Activated T-cell treated with anti-CD3 and anti-CD28 coated beads, Interleukin-2, amount 50 U/mL, for 72 hours (primary cell): ENCODE measurements at places on chromosomes 5 and 9.

DNA sequence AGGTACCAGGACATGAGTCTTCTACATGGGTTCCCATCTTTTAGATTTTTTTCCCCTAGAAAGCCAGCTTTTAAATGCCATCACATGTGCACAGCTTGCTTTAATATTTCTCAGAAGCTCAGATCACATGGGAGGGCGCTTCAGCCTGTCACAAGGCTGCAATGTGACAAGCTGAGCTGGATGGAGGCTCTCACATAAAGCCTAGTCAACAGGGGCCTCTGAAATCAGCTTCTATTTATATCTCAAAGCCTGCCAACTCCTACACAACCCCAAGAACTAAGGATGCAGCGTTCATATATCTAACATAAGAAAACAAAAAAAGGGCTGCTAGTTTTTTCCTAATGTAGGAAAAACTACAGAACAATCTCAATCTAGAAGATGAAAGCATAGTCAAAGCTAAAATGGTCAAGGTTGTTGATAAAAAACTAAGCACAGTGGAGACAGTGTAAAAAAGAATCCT, 2.3 kb downstream of the ZFAND5 start:
- peak; percentile 50 for DNase-seq

DNA sequence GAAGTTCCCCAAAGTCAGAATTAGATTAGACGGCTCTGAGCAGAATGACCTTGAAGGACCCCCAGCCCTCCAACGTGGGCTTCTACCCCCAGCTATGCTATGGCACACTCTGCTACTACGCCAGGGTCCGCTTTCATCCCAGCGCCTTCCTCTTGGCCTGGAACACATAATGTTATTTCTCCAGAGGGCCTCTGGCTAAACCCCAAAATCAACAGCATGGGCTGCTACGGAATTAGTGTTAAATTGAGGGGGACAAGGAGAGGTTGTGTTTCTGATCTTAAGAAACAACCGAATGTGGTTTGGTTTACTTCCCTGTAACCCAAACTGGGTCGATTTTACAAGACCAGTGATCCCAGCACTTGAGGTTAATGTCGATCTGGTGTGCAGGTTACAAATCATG, 97.1 kb downstream of the ZNF618 start:
- no peak for DNase-seq

DNA sequence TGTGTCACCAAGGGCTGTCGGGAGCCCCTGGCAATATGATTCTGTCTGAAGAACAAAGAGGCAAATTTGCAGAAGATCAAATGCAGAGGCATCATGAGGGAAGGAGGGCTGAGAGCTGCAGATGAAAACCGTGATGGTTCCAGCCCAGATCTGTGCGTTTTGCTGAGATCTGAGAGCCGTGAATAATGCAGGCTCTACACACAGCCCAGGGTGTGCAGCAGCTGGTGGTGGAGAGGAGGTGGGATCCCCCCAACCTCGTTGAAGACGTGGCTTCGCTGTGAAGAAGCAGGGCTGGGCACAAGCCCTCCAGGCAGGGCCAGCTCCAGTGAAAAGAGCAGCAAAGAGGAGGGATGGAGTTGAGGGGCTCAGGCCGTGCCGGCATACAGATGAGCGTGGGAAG, 75.5 kb downstream of the TSPAN17 start:
- no peak for DNase-seq

- DNase-seq = peak; percentile 55
Measured at GRCh38 chr9:93577078-93577974, 942 bp downstream of the PHF2 start.

- DNase-seq = no peak
Measured at GRCh38 chr9:17166346-17166745, 31.5 kb downstream of the CNTLN start.

DNA sequence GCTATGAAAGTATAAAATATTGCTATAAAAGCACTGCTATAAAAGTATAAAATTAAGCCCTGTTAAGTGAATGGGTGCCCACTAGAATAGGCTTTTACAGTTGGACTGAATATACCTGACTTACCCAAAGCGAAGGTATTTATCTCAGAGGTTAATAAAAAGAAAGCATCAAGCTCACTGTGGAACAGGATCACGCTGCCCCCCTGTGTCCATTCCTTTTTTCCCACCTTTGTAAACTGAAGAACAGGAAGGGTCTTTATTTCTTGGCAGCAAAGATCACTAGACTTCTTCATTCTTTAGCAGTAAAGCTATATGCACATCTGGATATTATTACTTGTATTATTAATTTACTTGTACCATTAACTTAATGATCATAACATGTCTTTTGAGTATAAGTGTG, 22.1 kb upstream of the PLPP6 start:
- DNase-seq = peak; percentile 45

- DNase-seq = no peak
Measured at GRCh38 chr5:173953528-173954090, 35.4 kb upstream of the C5orf47 start.

GRCh38 chr5:31471916-31472315, 60.0 kb downstream of the DROSHA start:
- no peak for DNase-seq

GRCh38 chr9:126395439-126396212, 69.0 kb downstream of the MVB12B start:
- DNase-seq = peak; percentile 39

DNA sequence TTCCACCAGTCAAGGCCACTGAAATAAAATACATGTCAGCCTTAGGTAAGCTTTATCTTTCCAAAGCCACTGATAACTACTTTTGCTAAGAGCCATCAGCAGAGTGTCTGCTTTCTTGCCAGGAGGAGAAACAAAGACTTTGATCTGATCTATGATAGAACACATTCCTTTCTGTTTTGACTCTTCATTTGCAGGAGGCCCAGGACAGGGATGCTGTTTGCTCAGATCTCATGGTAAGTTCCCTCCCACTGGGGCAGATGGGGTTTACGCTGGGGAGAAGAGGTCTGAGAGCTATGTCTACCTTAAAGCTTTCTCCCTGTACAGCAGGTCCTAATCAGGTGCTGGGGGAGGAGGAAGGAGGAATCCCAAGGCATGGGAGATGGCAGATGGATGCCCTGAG, 497.6 kb downstream of the NTRK2 start:
- DNase-seq = no peak

DNA sequence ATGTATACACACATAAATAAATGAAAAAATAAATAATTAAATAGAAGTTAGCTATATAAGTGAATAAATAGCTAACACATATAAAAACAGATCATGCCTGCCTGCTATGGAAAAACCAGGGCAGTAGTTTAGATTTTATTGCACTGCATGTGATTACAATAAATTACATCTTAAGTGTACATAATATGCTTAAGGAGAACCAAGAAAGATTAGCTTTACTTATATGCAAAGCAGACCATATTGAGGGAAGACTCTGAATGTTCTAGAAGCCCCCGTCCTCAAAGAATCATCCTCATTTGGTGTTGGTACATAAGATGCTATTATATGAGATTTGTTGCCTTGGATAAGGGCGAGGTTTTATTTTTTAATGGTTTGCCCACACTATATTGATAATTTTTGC, 5.9 kb upstream of the CTXN3 start:
- no peak for DNase-seq

DNA sequence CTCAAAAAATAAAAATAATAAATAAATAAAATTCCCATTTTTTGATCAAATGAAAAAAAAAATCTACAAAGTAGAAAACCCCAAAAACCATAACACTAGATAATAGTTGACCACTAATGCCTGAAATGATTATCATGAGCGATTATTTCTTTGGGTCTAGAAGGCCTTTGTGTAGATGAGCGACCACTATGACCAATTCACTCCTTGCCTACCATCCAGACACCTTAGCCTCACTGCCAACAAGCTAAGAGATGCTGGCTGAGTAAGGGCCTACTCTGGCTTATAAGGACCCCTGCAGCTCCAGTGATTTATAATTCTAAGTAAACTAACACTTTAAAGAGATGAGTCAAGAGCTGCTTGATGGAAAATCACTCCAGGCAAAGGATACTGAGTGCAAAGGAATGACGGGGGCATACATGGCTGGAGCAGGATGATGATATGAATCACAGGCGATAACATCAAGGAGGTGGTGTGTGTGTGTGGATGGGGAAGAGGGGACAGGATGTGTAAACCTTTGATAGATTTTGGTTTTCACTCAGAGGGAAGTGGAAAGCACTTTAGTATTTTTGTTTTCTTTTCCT, 4.8 kb upstream of the F2RL1 start:
- DNase-seq = no peak

GRCh38 chr5:59921816-59922215, 28.3 kb upstream of the PDE4D start:
- DNase-seq = no peak
